ENCODE measurements at places on chromosomes 7 and 10.

- DNase-seq = no peak
These were observed 920.8 kb upstream of the ZNF722 start for GRCh38 chr7:63077841-63078240.

DNA sequence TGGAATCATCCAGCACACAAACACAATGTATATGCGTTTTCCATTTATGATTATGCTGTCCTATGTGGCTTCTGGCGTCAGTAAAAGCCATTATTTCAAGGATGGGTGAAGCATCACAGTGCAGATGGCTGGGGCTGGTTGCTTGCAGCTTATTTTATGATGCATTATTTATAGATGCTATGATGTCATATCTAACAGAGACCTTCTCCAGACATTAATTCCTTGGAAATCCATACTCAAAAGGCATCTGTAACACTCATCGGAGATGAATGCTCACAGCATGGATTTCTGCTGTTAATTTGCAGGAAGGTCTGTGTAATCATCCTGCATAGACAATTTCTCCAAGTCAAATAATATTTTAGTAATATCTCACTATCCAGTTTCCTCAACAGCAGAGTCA is 7.2 kb downstream of the RGS10 start:
- no peak for DNase-seq

- DNase-seq = no peak
These were observed 19.8 kb downstream of the YKT6 start for GRCh38 chr7:44220358-44221112.

GRCh38 chr7:151851145-151851751 is 25.7 kb downstream of the PRKAG2 start:
- DNase-seq = no peak

DNA sequence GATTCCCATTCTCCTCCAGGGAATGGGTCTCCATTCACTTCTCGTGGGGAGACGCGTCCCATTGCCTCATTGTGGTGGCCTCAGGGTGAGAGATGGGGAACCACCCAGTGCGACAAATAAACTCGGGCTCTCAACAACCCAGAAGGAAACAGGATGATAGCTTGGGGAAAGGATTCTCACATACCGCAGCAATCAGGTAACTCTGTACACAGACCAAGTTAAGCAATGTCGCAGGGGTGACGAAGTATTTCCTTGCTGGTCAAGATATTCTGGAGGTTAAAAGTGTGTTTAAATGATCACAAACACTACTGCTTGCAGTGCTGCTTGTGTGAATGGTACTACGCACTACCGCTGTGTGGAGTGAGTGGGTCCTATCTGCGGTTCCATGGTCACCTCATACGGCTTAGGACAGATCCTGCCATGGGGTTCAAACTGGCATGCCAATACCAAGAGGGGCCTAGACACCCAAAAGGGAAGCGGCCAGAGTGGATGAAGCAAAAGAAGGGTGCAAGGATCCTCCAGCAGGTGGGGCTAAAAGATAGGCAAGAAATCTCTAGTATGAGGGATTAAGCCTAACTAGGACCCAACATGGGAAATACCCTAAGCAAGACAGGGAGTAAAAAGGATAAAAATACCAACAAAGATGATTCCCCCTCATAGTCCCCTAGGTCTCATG is 143.8 kb upstream of the TMEM106B start:
- DNase-seq = no peak

DNA sequence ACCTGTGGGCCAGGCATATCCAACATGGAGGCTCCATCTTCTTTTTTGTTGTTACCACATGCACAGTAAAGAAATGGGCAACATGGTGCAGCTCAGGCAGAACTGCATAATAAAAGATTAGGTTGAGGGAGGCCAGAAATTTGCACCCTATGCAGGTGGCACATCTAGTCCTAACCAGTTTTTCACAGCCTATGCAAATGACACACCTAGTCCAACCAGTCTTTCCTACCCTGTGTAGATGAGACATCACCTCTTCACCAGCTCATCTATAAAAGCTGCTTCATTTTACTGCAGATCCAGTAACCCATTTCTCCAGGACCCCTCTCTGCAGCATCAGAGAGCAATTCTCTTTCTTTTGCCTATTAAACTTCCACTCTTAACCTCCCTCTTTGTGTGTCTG is 411.0 kb upstream of the PCDH15 start:
- no peak for DNase-seq

Measured in cortex of kidney (tissue), 1 donor.